ENCODE measurements at places on chromosomes 6 and 20.

DNA sequence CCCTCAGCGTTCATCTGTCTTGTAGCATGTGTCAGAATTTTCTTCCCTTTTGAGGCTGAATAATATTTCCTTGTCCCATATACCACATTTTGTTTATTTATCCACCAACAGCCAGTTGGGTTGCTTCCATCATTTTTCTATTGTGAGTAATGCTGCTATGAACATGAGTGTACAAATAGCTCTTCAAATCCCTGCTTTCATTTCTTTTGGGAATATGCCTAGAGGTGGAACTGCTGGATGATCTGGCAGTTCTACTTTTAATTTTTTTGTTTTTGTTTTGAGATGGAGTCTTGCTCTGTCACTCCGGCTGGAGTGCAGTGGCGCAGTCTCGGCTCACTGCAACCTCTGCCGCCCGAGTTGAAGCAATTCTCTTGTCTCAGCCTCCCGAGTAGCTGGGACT is 64.7 kb downstream of the SASH1 start:
- DNase-seq = no peak

GRCh38 chr6:4055420-4056041 is 23.4 kb downstream of the FAM217A start:
- DNase-seq = no peak

- DNase-seq = no peak
These were observed 175.0 kb upstream of the CCN2 start for GRCh38 chr6:132126150-132126549.

- DNase-seq = no peak
These were observed 65.1 kb upstream of the CDH4 start for GRCh38 chr20:61186771-61187472.

GRCh38 chr20:39885975-39886649 is 802.9 kb downstream of the MAFB start:
- no peak for DNase-seq

- no peak for DNase-seq
These were observed 420.9 kb downstream of the PREX1 start for GRCh38 chr20:48406912-48407340.
